ENCODE measurements at places on chromosomes 16 and 17.

DNA sequence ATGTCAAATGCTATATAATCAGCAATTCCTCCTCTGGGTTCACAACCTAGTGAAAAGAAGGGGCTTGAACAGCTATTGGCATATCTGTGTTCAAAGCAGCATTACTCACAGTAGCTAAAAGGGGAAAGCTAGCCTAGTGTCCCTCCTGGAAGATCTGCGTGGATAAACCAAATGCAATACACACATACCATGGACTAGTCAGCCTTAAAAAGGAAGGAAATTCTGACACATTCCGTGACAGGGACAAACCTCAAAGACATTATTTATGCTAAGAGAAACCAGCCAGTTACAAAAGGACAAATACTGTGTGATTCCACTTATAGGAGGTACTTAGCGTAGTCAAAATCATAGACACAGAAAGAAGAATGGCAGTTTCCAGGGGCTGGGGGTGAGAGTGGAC is 90.1 kb downstream of the XYLT1 start:
- peak; percentile 42 for DNase-seq

- no peak for DNase-seq
Observed at GRCh38 chr17:45222289-45222995, 757 bp downstream of the FMNL1 start.

DNA sequence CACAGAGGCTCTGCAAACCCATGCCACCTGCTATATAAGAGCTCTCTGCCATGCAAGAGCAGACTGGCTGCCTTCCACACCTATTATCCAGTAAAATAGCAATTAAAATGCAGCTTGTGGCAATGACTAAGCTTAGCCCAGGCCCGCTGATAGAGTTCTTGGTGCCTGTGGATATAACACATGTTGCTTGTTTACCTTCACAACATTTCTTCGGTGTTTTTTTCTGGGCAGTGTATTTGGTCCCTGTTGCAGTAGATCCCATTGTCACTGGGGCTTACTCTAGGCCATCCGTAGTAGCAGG is 63.5 kb downstream of the SPECC1 start:
- no peak for DNase-seq

DNA sequence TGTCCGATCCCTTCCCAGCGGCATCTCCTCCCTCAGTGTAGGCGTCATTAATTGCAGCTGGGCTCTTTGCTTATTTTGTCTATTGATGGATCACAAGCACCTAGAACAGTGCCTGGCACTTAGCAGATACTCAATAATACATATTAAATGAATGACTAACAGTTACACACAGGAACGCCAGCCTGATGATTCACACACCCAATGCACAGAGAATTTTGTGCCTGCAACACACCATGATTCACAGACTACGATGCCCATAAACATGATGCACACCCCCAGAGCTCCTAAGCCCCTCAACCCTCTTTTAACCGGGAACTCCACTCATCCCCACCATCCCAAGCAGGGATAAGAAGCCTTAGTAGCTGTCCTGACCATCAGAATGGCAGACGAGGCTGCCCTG is 66.6 kb upstream of the TMEM97 start:
- peak; percentile 11 for DNase-seq

DNA sequence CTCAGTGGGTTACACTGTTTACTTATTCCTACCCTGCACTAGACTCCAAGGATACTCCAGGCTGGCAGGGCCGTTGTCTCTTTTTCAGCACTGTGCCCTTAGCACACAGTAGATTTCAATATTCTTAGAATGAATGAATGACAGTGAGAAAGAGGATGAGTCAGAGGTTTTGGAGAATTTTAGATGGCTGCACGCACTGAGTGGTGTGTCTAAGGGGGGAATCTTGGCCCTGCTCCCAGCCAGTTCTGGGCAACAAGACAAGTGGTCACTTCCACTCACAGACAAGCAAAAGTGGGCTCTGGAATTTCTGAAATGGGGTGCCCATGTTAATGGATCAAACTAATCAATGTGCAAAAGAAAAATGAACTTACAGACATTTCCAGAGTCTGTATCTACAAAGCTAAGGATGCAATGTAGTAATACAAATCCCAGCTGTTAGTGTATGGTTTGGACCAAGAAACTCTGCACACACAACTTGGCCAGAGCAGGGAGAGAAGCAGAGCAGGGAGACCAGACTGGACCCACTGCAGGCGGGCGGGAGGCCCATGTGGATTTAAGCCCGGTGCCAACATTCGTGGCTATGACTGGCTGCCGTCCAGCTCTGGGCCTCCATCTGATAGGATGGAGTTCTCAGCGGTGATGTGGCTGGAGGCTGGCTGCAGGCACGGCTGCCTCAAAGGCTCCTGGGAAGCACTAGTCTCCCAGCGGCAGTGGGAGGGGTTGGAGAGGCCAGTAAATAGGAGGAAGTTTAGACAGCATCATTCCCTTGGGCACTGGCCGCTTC is 95.6 kb upstream of the CDYL2 start:
- peak; percentile 94 for DNase-seq

- no peak for DNase-seq
Observed at GRCh38 chr17:48745381-48746275, 17.1 kb upstream of the HOXB13 start.

- DNase-seq, result peak; percentile 31
Observed at GRCh38 chr16:65510241-65510640, 388.4 kb upstream of the CDH11 start.

DNA sequence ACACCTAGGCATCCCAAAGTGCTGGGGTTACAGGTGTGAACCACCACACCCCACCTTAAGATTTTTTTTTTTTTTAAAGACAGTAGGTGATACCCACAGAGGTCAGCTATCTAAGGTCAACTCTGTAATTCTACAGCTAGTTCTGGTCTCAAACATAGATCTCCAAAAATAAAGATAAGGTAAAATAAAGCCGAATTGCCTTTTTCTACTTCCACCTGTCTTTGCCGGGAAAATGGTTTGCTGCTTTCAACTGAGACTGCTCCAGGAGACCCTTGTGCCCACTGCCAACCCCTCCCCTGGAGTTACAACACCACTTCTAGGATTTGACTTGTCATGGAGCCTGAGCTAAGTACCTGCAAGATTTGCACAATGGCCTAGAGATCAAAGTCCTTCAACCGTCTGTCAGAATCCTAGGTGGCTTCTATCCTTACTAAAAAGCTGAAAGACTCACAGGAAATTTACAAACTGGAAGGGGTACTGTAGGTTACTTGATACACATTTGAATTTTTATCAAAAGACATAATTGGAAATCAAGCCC is 4.7 kb upstream of the CNOT1 start:
- no peak for DNase-seq

DNA sequence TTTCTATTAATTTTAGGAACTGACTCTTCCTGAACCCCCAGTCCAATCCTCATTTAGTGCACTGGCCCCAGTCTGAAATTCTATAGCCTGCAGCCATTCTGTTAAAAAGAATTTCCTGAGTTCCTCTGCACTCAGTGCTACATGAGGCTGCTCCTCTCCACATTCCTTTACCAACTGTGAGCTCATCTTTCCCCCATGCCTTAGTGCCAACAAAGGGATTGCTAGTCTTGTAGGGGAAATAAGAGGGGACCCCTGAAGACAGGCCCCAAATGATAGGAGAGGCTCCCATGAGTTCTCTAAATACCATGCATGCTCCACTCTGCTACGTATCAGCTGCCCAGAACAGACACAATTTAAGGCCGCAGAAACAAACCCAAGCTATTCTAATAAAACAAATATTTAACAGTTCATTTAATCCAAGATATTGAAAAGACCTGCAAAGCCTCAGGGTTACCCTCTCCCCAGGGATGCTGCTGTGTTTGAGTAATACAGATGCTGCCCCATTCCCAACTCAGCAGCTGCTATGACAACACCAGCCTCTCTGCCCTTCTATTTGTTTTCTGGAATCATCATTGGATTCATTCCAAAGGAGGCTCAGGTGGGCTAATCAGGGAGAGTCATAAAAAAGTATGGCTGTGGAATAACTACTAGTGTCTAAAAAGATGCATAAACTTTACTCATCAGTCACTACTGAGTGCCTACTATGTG is 228.5 kb downstream of the TOX3 start:
- no peak for DNase-seq

- DNase-seq, result no peak
Observed at GRCh38 chr16:30992931-30993816, 8.2 kb downstream of the HSD3B7 start.

DNA sequence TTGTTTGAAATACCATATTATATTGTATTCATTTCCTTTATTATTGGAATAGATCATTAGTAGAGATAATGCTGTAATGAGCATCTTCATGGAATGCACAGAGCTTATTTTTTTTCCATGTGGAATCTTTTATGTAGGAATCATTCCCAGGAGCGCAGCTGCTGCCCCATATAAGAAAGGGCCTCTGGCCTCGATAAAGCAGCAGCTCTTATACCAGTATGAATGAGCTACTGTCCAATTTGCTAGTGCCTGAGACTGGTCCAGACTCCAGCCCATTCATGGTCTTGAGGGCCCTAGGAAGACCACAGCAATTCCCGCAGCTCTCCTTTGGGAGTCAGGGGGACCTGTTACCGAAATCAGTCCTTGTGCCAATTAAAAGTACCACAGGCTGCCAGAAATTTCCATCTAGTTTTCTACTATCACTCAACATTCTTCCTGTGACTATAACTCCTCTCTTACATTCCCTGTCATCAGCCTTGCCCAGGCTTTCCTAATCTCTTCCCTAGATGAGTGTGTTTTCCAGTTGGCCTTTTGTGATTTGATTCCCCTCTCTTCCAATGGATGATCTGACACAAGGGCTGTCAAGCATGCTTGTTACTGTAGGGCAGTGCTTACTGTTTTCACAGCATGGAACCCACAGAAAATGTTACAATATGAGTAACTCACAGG is 1.9 kb downstream of the ZNF843 start:
- DNase-seq, result no peak

DNA sequence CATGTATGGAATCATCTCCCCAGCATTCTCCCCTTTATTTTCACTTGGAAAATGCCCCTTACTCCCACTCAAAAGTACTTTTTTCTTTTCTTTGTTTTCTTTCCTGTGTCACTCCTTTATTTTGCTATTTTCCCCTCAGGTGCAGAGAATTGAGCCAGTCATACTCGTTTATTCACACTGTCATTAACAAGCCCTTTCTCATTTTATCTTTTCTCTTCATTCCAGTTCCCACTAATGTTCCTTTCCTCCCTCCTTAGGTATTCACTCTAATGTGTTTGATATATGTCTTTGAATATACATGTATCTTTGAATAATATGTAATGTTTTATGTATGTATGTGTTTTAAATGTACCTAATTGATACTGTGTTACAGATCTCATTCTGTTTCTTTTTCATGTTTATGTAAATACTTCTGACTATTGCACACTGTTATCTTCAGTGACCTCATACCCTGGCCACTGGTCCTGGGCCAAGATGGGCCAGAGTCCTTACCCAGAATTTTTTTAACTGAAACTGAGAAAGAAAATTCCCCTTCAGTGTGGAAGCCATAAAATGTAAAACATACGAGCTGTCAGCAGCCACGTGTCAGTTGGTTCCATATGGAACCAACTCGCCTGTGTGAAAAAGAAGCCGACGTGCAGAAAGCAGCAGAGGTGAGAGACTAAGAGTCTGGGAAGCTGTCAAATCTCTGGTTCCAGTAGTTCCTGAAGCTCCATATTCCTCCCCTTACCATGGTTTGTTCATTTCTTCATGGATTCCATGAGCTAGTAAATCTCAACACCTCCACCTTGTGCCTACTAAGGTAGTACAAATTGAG is 5.8 kb downstream of the SRR start:
- DNase-seq, result no peak

- DNase-seq, result no peak
Observed at GRCh38 chr17:66920950-66921349, 43.6 kb upstream of the CACNG4 start.

GRCh38 chr16:86510465-86511261 is at the start of gene FOXF1:
FOXF1 (plus strand) TSS chr16:86510527; CDS start chr16:86510570, 43 bp downstream.
- DNase-seq, result peak; percentile 67

DNA sequence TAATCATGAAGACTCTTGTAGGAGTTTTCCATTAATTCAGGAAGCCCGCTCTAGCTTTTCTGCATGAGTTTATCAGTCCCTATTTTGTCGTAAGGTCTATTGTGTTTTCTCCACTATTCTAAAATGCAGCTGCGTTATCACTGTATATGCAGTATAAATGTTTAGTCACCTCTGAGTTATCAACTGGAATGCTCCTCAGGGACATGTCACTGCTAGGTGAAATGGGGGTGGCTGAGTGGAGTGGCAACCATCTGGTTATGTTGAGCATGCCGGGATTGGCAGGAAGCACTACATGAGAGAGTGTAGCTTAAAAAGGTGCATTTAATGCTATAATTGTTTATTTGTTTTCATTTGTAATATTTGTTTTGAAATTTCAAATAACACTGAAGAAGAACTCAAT is 285.2 kb upstream of the ELAC2 start:
- no peak for DNase-seq

GRCh38 chr16:67746846-67747245 is 27.7 kb upstream of the GFOD2 start:
- no peak for DNase-seq

- DNase-seq, result peak; percentile 69
Observed at GRCh38 chr17:17666111-17666714, 15.0 kb upstream of the RAI1 start.

GRCh38 chr17:21379080-21379711 is 3.0 kb downstream of the KCNJ12 start:
- DNase-seq, result no peak

DNA sequence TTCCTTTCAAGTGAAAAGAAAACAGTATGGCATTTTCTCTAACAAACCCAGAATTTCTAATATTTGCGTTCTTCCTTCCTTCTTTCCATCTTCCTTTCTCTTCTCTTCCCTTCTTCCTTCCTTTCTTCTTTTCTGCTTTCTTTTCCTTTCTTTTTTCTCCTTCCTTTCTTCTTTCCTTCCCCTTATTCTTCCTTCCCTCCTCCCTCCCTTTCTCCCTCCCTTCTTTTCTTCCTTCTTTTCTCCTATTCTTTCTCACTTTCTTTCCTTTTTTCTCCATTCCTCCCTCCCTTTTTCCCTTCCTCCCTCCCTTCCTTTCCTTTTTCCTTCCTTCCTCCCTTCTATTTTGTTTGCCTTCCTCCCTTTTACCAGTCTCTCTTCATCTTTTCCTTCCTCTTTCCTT is 194.8 kb downstream of the SHCBP1 start:
- DNase-seq, result no peak

DNA sequence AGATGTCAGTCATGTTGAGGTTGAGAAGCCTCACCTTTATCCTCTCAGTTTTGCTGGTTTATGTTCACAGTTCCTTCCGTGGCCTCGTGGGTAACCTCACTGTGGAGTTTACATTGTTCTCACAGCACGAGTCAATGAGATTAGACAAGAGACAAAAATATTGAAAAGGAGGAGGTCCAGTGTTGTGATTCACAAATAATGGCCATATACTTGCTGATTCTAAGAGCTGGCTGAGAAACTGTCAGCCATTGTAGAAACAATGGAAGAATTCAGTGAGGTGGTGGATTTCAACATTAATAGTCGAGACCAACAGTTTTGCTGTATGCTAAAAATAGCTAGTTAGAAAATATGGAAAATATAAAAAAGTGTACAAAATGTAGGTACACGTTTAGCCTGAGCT is 176.4 kb upstream of the WSCD1 start:
- DNase-seq, result no peak

GRCh38 chr17:78001182-78001581 is 42.7 kb downstream of the TNRC6C start:
- no peak for DNase-seq

- DNase-seq, result peak; percentile 32
Observed at GRCh38 chr17:14306596-14306995, 5.7 kb downstream of the HS3ST3B1 start.

GRCh38 chr16:31453255-31454204 is 5.8 kb upstream of the ARMC5 start:
- DNase-seq, result peak; percentile 26
